ENCODE measurements at places on chromosomes 2 and 18.

DNA sequence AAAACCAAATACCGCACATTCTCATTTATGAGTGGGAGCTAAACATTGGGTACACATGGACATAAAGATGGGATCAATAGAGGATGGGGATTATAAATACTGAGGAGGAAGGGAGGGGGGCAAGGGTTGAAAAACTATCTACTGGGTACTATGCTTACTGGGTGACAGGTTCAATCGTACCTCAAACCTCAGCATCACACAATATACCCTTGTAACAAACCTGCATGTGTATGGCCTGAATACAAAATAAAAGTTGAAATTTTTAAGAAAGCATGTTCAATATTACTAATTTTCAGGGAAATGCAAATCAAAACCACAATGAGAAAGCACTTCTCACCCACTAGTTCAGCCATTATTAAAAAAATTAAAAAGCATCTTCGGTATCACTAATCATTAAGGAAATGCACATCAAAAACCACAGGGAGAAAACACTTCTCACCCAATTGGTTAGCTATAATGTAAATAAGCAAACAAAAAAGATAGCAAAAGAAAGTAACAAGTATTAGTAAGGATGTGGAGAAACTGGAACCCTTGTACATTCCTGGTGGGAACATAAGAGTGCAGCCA is 99.3 kb upstream of the STON1 start:
- no peak for DNase-seq

DNA sequence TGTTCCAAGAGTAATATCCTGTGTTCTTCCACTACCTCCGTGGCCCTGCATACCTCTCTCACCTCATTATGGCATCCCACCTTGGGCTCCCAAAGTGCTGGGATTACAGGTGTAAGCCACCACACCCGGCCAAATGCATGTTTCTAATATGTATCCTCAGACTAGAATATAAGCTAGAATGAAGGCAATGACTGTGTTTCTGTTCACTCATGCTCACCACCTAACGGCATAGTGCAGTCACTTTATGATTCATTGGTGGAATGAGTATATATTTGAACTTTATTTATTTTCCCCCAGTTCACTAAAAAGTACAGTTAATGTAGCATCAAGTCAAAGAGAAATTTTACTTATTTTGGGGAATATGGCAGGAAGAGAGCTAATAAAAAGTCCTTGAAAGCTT is 11.3 kb downstream of the PIGN start:
- no peak for DNase-seq

DNA sequence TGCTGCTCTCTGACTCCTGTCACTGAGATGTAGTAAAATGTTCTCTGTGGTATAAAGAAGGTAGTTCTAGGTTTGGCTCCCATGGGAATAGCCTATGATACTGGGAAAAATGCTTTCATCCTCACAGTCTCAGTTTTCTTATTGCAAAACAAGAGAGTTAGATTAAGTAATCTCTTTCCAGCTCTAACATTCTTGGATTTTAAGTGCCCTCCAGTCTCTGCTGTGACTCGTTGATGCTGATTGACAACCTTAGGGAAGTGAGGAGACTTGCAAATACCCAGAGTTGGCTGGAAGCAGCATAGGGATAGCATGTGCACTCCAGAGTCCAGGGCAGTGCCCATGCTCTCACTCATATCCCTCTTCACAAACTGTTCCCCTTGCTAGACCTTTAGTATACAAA is 534.9 kb downstream of the SLC4A3 start:
- DNase-seq = no peak

GRCh38 chr2:202043475-202043874 is 9.8 kb downstream of the FZD7 start:
- DNase-seq = no peak

GRCh38 chr2:98608962-98609604 is 694 bp downstream of the UNC50 start:
- DNase-seq = no peak

DNA sequence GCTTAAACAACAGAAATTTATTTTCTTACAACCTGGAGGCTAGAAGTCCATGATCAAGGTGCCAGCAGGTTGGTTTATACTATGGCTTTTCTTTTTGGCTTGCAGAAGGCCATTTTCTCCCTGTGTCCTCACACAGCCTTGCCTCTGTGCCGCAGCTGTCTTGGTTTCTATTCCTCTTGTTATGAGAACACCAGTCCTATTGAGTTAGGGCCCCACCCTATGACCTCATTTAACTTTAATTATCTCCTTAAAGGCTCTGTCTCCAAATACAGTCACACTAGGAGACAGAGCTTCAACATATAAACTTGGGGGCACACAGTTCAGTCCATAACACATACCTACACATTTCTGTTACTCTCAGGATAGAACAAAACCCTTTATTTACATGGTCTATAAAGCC is 17.3 kb upstream of the RHOB start:
- no peak for DNase-seq

DNA sequence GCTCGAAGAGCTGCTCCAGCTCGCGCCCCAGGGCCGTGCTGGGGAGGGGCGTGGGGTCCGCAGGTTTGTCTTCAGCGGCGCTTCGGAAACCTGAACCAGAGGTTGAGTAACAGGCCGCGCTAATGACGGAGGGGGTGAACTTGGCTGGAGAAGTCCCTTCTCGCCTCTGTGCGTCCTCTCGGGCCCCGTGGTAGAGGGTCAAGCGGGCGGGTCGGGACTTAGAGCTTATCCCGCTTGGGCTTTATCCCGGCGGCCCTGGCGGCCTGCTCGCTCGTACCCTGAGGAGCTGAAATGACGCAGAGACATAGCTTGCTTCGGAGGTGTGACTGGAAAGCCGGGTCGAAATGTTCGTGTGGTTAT is 479 bp downstream of the RNMT start:
- peak; percentile 37 for DNase-seq

- no peak for DNase-seq
Observed at GRCh38 chr2:218805627-218806026, 23.7 kb downstream of the CYP27A1 start.

DNA sequence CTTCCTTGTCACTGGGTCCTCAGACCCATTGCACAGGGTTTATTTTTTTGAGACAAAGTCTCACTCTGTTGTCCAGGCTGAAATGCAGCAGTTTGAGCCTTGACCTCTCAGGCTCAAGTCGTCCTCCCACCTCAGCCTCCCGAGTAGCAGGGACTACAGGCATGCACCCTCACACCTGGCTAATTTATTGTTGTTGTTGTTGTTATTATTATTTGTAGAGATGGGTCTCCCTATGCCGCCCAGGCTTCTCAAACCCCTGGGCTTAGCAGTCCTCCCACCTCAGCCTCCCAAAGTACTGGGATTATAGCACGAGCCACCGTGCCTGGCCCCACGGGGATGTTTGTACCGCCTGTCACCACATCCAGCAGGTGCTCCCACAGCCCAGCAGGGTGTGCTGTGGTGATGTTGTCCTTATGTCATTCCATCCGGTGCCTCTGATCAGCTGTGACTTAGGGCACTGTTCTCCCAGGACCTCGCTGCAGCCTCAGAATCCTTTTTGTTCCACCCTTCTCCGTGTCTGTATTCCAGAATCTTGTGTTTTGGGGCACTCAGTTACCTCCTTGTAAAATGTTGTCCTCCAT is 182.3 kb downstream of the INO80D start:
- DNase-seq = no peak

DNA sequence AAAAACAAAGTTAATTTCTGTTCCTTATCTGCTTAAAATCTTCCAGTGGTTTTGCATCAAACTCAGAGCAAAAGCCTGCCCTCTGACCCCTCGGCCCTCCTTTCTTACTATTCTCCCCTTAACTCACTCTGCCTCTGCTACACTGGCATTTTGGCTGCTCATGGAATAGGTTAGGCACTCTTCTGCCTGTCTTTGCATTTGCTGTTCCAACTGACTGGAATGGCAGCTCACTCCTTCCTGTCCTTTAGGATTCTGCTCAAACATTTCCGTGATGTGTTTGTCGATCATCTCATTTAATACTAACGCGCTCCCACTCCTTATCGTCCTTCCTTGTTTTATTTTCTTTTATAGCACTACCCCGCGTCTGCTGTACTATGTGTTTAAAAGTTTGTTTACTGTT is 815 bp downstream of the CEBPZ start:
- no peak for DNase-seq

DNA sequence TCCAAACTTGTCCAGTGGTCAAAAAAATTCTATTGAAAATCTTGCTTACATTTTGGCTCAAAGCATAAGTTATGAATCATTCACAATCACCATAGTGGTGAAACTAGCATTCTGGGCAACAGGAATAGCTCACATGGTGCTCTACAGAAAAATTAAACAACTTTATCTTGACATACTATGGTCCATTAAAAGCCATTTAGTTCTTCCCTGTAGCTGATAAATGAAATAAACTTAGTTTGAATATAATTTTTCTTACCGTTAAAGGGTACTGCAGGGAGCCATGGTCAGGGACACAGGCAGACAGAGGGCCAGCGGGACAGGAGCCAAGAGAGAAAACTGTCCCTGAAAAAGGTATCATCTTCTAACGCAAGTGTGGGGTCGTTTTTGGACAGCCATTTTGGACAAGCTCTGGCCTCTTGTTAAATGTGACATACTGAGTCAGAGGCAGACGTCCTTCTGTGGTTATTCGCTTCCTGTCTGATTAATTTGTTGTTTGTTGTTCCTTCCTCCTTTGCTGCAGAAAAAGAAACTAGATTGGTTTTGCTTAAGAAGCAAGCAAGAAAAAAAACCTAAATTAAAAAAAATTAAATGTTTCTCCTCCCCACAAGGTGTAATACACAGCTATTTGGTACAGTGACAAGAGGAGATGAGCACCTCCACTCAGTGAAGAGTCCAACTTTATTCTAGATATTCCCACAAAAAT is at the start of gene WIPF1:
TSS of gene WIPF1 (minus strand) at position 460 of the 703 bp plus-strand sequence. CDS start 12,231 bp downstream, outside the sequence.
- no peak for DNase-seq

DNA sequence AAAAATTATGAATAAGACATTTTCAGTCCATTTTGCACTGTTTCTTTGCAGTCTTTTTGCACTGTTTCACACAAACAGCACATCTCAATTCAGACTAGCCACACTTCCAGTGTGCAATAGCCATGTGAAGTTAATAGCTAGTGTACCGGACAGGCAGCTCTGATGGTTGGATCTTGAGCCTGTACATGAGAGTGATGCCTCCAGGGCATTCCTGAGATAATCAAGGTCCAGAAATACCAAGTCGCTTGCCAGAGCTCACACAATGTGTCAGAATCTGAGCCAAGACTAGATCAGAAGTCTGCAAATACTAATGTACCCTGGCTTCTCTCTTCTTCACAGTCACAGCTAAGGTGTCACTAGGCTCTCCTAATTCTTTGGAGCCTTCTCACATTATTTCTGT is 180.2 kb downstream of the OSR1 start:
- no peak for DNase-seq

DNA sequence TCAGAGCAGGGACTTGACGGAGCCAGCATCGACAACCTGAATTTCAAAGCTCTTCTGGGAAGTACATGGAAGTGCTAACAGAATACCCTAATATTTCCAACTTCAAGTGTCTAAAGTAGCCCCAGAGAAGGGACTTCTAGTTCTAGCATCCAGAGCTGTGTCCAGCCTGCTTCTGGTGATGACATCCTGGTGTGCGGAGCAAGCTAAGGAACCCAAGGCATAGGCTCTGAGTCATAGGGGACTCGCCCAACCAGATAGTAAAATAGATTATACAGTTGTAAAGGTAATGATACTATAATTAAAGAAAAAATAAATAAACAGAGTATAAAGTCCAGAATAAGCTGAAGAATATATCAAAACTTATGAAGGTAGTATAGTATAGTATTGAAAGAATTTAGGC is 108.1 kb upstream of the SERPINE2 start:
- no peak for DNase-seq

- DNase-seq = no peak
Observed at GRCh38 chr2:119678021-119678656, 862 bp upstream of the TMEM177 start.

DNA sequence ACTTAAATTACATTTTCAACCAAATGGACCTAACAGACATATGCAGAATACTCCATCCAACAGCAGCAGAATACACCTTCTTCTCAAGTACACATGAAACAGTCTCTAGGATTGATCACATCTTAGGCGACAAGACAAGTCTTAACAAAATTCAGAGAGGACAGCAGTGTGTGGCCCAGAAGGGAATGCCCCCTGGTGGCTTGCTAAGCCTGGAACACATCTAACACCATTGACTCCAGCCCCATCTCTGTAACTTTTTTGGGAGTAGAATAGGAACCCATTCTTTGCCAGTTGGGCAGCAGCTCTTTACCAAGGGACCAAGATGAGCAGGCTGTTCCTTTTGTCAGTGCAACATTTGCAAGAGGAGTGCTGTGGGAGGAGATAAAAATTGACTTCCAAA is 249.9 kb downstream of the PLCL1 start:
- DNase-seq = peak; percentile 26

GRCh38 chr2:231413921-231414476 is 18.5 kb downstream of the B3GNT7 start:
- DNase-seq = no peak
